ENCODE measurements at places on chromosomes 13 and 19.

GRCh38 chr19:49981603-49982593, 20.9 kb upstream of the SIGLEC11 start:
- no peak for DNase-seq

DNA sequence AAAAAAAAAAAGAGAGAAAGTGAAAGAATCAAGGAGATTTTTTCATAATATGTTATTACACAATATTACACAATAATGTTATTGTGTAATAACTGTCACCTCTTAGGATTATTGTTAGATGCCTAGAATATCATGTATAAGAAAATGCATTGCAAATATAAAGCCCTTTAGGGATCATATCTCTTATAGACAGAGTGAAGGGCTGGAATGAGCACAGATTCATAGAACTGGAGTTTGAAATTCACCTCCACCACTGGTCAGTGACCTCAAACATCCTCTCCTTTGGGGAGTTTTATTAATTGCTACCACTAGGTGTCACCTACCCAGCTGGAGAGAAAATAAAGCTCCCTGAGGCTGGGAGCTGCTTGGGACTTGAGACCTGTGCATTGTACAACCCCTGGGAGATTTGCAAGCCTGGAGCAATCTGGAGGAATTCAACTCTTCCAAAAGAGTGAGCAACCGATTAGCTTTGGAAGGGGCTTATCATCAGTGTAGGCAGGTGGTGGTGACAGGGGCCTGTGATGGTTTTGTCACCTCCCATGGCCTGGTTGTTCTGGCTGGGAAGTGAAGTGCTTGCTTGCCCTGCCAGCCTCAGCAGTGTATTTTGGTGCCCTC, 30.3 kb upstream of the FRY start:
- no peak for DNase-seq

DNA sequence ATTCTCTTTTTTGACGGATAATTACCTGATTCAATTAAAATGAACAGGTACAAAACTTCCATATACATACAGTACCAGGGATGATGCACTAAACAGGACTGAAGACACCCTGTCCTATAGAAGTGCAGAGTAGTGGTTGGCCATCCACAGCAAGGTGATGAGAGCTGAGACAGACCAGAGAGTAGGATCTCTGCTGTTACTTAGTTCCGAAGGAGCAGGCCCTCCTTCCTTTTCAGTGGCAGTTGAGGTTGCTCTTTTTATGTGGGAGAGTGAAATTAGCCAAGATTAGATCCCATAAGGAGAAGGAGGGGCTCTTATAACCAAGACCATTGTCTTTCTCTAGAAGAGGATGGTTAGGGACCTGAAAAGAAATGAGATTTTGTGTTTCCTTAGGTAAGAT, 4.0 kb downstream of the PDS5B start:
- no peak for DNase-seq

DNA sequence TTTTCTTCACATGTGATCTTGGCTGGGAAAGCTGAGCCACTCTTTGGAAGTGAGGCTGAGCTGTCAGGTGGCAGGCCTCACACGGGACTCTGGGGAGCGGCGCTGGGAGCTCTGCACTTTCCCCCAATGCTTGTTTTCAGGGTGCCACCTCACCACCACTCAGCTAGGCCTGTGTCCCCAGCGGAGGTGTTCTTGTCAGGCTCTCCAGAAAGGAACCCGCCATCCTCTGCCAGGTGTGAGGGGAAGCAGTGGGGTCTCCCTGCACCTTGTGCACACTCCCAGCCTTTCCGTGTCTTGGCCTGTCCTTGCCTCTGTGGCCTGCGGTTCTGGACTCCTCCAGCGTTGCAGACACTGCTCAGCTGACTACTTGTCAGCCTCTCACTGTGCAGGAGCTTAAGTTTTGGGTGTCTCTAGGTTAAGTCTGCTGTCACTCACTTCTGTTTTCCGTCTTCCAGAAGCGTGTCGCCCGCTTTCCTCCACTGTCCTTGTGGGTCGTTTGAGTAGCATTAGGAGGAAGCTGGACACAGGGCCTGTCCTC, 51.9 kb downstream of the GGACT start:
- DNase-seq = no peak

DNA sequence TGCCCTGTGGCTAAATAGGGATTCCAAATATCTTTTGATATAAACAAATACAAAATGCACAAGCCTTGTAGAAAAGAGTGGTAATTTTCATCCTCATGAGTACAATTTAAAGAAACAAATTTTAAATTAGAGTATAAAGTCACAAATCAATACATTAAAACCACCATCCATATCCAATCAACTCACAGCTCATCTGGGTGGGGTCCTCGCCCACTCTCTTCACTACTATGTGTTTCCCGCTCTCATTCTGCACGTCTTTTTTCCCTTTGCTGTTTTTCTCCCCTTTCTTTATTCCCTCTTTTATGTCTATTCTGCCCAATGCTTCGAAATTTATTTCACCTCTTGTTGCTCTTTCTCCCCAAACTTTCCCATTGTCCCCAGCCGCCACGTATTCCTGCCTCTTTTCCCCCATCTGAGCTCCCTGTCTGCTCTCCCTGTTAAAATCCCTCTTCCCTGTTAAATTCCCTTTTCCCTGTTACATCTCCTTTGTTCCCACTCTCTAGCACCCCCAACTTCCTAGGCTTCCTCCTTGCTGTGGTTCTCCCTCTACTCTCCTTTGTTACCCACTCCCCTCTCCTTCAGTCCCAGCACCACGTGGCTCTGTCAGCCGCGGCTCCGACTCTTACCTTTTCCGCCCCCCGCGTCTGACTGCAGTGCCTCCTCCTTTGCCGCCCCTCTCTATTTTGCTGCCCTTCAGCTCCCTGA, 1.3 kb downstream of the ZNF616 start:
- DNase-seq = peak; percentile 8

DNA sequence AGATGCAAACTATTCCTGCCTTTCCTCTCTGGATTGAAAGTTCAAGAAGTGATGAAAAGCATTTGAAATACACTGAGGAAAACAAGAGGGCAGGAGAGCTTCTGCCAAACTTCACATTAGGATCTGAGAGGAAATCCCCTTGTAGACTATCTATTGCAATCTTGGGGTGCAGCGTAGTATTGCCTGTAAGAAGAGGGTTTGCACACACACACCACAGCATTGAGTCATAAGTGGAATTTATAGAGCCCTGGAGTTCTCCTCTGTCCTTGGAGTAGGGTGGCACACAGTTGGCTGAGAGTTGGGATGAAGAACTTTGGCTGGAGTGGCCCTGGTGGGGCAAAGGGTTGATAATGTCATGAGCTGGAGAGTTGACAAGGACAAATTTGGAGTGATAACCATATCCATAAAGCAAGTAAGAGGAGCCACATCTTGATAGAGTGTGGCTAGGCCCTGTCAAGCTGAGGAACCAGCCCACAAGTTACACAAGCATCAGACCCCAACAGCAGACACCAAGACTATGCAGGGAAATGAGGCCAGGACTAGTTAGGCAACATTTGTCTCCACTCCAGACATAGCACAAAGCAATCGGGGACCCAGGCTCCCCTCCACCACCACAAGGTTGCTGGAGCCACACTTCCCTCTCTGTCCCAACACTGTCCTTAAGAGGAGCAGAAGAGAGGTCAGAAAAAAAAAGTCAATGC, 520.9 kb downstream of the KLF5 start:
- no peak for DNase-seq

DNA sequence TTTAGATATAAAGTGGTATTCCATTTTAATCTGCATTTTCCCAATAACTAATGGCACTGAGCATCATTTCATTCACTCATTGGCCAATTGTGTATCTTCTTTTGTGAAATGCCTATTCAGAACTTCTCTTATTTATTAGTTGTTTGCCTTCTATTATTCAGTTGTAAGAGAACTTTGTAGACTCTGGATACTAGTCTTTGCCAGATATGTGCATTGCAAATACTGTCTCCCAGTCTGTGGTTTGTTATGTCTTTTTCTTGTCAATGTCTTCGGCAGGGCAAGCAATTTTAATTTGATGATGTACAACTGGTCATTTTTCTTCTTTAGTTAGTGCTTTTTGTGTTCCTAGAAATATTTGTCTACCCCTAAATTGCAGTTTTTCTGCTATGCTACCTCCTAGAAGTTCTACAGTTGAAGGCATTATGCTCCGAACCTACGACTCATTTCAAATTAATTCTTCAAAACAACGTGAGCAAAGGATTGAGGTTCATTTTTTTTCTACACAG, 115.9 kb downstream of the TSHZ3 start:
- DNase-seq = no peak

Data from activated T-cell treated with anti-CD3 and anti-CD28 coated beads for 4 hours (primary cell).